ENCODE measurements at places on chromosomes 16 and 17. TPM values are rescaled to one million over a fixed set of nuclear protein-coding genes. Genes with fewer than 3 reads are reported as not detected.

DNA sequence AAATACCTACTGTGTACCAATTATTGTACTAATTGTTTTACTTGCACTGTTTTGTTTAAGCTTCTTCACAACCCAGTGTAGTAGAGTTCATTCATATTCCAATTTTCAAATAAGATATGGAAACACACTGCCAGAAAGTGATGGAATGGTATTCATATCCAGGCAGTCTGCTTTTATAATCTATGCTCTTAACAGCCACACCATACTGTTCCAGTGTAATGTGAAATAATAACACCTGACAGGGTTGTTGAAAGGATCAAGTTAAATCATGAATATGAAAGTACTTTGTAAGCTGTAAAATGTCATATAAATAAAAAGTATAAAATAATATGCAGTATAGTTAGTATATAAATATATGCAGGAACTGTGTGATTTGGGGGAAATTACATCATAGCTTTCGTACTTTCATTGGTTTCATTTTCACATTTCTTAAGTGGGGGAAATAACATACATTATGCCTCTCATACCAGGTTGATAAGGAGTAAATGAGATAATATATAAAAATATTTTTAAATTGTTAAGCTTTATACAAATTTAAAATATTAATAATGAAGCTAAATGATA is 230.8 kb downstream of the TANC2 start:
- no peak overlapping the region for H3K4me3 ChIP-seq
- no peaks in the 10 kb centered on the region for H3K36me3 ChIP-seq
- no peak overlapping the region for H3K27ac ChIP-seq
- H3K4me1 ChIP-seq, result no peaks in the 10 kb centered on the region
- DNase-seq, result no peak

DNA sequence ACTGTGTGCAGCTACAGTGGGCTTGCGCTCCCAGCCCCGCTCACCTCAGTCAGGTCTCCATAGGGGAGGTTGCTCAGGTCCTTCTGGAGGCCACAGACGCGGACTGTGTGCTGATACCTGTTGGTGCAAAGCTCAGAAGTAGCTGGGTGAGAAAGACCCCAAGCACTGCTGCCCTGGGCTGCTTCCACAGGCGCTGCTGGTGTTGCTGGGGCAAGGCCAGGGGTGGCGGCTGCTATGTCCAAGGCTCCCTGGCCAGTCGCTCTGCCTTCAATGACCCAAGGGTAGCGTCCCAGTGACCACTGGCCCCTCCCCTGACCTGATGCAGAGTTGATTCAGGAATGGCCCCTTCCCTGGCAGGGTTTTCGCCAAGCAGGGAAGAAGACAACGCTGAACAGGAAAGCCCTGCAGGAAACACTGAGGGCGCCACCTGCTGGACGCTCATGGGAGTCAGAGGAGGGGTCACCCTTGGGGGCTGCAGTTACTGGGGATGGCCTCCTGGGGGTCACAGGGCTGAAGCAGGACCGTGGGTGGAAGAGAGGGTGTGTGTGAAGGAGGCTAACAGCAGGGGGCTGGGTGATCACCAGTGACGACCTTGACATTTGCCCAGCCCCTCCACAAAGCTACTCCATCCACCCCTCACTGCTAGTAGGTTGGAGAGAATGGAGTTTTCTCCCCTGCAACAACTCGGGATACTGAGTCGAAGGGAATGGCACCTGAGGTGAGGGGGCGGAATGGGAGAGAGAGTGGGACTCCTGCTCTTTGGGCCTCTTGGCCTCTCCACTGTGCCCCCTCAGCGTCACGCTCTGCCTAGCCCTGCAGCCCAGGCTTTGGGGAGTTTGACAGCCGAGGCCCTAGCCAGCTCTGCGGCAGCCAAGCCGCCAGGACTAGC is 38.3 kb downstream of the ABCC12 start:
- H3K27ac ChIP-seq, result no peak overlapping the region
- H3K27me3 ChIP-seq, result no peaks in the 10 kb centered on the region
- H3K36me3 ChIP-seq, result no peaks in the 10 kb centered on the region
- H3K4me1 ChIP-seq, result no peaks in the 10 kb centered on the region

DNA sequence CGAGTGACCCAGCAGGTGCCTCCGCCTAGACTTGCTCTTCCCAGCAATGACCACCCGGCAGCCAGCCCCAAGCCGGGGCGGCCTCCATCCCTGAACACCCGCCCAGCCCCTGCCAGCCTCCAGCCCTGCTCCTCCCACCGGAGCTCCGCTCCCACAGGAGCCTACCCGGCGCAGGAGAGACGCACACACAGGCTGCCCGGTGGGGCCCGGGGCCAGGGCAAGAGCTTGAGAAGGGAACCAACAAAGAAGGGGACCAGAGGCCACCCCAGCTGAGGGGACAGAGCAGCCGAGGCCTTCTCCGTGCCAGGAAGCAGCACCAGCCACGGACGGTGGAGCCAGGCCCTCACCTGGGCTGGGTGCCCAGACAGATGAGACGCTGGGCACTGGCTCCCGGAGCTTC is 13.8 kb downstream of the PKD1 start:
- H3K4me1 ChIP-seq, result no peaks in the 10 kb centered on the region
- no peak overlapping the region for H3K4me3 ChIP-seq
- no peaks in the 10 kb centered on the region for H3K27me3 ChIP-seq

DNA sequence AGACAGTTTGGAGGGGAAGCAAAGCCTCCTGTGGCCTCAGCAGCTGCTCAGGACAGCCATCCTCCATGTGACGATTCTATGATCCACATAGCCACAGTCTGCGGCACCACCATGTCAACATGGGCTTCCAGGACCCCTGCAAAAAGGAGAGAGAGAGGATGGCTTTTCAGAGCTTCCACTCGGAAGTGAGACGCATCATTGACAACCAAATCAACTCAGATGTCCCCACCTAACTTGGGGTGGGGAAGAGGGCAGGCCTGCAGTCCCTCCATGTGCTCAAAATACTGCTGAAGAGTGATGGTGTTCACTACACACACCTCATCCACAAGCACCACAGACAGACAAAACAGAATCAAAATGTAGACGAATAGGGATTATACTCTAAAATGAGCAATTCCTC is 5.9 kb upstream of the METTL16 start:
- no peaks in the 10 kb centered on the region for H3K36me3 ChIP-seq
- no peak overlapping the region for H3K4me3 ChIP-seq
- no peaks in the 10 kb centered on the region for H3K27me3 ChIP-seq
- no peak for DNase-seq

DNA sequence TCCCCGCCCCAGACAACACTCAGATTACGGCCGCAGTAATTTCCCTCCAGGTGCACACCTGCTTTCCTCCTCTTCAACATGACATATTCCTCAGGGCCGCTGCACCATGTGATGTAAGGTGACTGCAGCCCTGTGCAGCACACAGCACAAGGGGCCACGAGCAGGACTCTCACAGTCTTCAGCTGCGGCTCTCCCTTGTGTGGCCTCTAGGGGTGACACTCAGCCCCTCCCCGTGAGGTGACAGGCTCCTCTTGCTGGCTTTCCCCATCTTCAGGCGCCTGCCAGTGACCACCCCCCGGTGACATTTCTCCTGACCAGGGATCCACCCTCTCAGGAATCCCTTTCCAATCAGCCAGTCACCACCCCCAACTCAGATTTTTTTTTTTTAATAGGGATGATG is 31.3 kb upstream of the ABCC3 start:
- H3K4me3 ChIP-seq, result no peak overlapping the region
- no peaks in the 10 kb centered on the region for H3K27me3 ChIP-seq
- no peak for DNase-seq
- H3K36me3 ChIP-seq, result no peaks in the 10 kb centered on the region
- H3K27ac ChIP-seq, result no peak overlapping the region

GRCh38 chr17:68346448-68346847 is 55.2 kb downstream of the ARSG start:
- no peak overlapping the region for H3K4me3 ChIP-seq
- peak; percentile 90 for DNase-seq
- H3K36me3 ChIP-seq, result no peaks in the 10 kb centered on the region
- no peaks in the 10 kb centered on the region for H3K27me3 ChIP-seq
- peaks cover 4% of the 10 kb centered on the region for H3K4me1 ChIP-seq
- H3K27ac ChIP-seq, result peak overlapping the region; percentile 53

DNA sequence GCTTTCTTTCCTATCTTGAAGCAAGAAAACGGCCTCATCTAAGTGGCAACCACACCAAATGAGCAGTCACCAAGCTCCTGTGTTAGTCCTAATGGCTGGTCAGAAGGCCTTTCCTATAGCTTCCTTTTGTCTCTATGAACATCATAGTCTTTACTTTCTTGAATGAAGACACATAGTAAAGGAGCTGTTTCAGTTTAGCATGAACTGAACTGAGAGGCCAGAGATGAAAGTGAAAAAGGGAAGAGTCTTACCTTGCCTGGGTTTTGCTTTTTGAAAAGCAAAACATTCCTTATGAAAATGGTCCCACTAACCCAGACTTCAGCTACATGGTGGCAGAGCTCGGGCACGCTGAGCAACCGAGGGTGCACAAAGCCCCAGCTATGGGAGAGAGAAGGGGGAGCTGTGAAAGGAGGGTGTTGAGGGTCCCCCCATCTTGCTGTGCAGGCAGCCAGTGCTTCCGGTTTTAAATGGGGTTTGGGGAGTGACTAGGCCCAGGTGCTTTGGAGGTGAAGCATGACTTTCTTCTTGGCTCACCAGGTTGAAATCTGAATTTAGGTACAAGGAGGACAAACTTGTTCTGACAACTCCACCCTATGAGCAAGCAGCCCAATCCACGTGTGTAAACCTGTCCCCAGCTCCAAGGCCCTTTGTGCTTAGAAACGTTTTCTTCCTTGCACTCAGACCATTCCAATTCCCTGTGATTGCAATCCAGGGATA is 9.1 kb upstream of the PSMC3IP start:
- H3K36me3 ChIP-seq, result peaks cover 95% of the 10 kb centered on the region
- no peak for DNase-seq
- no peak overlapping the region for H3K4me3 ChIP-seq
- H3K27me3 ChIP-seq, result no peaks in the 10 kb centered on the region
- no peak overlapping the region for H3K27ac ChIP-seq
- no peaks in the 10 kb centered on the region for H3K4me1 ChIP-seq

DNA sequence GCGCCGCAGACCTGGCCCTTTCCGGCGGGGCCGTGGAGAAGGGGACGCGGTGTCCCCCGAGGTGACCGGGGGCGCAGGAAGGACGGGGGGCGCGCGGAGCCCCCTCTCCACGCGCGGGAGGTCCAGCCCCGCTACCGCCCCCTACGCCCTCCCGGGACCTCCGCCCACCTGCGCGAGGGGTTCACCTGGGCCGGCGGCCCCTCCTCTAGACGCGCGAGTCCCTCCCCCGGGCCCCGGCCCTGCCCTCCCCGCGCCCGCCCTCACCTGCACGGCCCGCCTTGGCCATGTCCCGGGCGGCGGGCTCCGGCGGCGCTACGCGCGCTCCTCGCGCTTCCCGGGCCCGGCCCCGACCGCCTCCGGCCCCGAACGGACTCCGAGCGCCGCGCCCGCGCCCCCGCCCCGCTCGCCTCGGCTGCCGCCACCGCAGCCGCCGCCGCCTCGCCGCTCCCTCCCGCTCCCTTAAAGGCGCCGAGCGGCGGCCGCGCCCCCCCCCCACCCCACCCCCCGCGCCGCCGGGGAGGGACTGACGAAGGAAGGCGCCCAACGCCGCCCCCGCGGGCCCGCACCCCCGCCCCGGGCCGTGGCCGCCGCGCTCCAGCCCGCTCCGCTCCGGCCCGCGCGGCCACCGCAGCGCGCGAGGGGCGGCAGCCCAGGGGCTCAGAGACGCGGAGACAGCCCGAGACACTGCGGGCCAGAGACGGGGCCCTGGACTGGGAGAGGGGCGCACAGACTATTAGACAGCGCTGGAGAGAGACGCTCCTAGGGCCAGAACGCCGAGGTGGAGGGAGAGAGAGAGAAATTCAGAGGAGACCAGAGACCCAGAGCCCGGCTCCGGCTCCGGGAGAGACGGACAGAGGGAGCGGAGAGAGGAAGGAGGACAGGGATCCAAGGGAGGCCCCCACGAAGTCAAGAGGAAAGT is at the start of gene PITPNM3:
Gene PITPNM3 (minus strand): TSS at position 435 of the 919 bp plus-strand sequence. CDS start 149 bp downstream, at position 286.
- H3K36me3 ChIP-seq, result no peaks in the 10 kb centered on the region
- no peak within 1 kb of the TSS for H3K27ac ChIP-seq
- H3K4me1 ChIP-seq, result peaks cover 9% of the 10 kb centered on the region
- H3K27me3 ChIP-seq, result no peaks in the 10 kb centered on the region
- DNase-seq, result no peak

- H3K27ac ChIP-seq, result no peak overlapping the region
- H3K27me3 ChIP-seq, result no peaks in the 10 kb centered on the region
- H3K4me3 ChIP-seq, result no peak overlapping the region
- H3K4me1 ChIP-seq, result no peaks in the 10 kb centered on the region
- DNase-seq, result no peak
- no peaks in the 10 kb centered on the region for H3K36me3 ChIP-seq
Observed at GRCh38 chr16:68907297-68907696, 64.0 kb downstream of the TANGO6 start.

DNA sequence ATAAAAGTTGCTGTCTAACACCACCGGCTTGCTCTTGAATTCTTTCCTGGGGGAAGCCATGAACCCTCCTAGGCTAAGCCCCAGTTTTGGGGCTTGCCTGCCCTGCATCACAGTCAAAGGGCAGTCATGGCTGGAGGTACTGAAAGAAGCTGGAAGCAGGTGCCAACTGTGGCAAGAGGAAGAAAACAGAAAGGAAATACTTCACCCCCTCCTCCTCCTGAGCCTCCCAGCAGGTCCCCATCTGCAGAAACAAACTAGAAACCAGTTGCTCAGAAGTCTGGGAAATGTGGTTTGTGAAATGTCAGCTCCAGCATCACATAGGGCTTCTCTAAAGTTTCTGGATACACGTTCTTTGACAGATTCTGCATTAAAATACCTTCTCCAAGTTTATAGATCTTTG is 150.0 kb upstream of the PSMD7 start:
- H3K4me1 ChIP-seq, result no peaks in the 10 kb centered on the region
- no peak for DNase-seq
- no peak overlapping the region for H3K27ac ChIP-seq
- no peaks in the 10 kb centered on the region for H3K36me3 ChIP-seq
- no peaks in the 10 kb centered on the region for H3K27me3 ChIP-seq

- H3K4me3 ChIP-seq, result no peak overlapping the region
- no peak overlapping the region for H3K27ac ChIP-seq
- H3K4me1 ChIP-seq, result no peaks in the 10 kb centered on the region
- no peaks in the 10 kb centered on the region for H3K27me3 ChIP-seq
- DNase-seq, result no peak
Observed at GRCh38 chr16:74825941-74826340, 51.3 kb upstream of the FA2H start.

GRCh38 chr17:37123386-37123785 is 174.6 kb downstream of the AATF start:
- H3K36me3 ChIP-seq, result peaks cover 33% of the 10 kb centered on the region
- H3K27me3 ChIP-seq, result no peaks in the 10 kb centered on the region
- no peak for DNase-seq
- no peak overlapping the region for H3K4me3 ChIP-seq

DNA sequence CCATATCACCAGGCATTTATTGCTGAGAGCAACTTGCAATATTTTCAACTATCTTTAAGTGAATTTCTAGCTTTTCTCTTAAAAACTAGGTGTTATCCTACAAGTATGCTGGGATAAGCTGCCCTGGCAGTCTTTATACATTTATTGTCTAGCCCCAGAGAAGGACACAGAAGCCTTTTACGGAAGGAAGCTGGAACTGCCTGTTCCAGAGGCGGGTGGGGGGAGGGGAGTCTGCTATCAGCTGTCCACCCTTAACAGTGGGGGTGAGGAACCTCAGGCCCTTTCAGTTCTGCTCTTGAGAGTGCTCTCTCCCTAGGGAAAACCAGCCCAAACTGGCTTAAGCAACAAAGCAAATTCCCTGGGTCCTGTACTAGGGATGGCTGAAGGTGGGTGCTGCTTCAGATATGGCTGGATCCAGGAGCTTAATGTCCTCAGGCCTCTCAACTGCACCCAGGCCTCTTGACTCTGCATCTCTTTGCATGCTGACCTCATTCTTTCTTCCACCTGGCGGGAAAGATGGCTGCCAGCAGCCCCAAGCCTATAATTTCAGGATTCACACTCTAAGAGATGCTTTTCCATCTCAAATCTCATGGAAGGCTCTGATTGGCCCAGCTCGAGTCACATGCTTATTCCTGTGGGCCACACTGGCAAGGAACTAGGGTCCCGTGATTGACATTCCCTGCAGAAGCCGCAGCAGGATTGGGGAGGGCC is 16.6 kb downstream of the NAGPA start:
- H3K27ac ChIP-seq, result no peak overlapping the region
- H3K4me3 ChIP-seq, result no peak overlapping the region
- H3K36me3 ChIP-seq, result no peaks in the 10 kb centered on the region

KRTAP4-9 gene
- not detected for total RNA-seq
